ENCODE measurements at places on chromosomes 3 and 15.

DNA sequence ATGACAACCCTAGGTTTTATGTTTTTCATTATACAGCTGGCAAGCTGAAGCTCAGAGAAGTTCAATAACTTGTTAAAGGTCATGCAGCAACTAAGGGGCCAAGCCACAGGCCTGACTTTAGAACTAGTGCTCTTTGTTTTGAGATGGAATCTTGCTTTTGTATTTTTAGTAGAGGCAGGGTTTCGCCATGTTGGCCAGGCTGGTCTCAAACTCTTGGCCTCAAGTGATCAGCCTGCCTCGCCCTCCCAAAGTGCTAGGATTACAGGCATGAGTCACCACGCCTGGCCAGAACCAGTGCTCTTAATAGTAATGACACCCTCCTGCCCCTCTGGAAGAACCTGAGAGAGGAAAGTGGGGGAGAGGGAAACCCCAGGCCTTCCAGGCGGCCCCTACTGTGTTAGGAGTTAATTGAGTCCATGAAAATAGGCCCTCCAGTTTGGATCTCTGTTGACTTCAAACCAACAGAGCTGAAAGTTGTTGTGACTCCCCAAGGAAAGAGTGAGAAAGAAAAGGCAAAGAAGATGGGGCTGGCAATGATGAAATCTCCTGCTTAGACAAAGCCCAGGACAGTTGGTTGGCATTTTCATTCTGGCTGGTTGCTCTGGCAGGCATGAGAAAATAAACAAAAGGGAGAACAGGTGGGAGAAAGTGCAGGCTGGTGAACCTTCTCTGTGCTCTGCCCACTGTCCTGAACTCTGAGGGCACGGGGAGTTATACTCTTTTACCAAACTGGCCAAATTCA, 3.6 kb upstream of the PRRT3 start:
- no peak overlapping the region for H3K27ac ChIP-seq
- H3K27me3 ChIP-seq: 0 out of 2 replicates have a peak, but pooled peaks cover 2% of the 10 kb centered on the region
- peaks cover 11% of the 10 kb centered on the region for H3K4me1 ChIP-seq
- no peaks in the 10 kb centered on the region for H3K36me3 ChIP-seq

DNA sequence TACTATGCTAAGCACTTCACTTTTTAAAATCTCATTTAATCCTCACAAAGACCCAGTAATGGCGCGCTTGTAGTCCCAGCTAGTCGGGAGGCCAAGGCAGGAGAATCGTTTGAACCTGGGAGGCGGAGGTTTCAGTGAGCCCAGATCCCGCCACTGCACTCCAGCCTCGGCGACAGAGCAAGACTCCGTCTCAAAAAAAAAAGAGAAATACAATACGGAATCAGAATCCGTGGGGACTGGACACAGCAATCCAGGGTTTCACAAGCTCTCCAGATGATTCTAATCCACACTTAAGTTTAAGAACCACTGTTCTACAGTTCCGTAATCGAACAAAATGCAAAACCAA, 426 bp upstream of the SUMF1 start:
- DNase-seq: no peak
- peak overlapping the region; percentile 88 for H3K4me3 ChIP-seq
- no peaks in the 10 kb centered on the region for H3K36me3 ChIP-seq

- H3K27me3 ChIP-seq: no peaks in the 10 kb centered on the region
- H3K27ac ChIP-seq: no peak overlapping the region
- H3K4me3 ChIP-seq: no peak overlapping the region
- no peaks in the 10 kb centered on the region for H3K4me1 ChIP-seq
- H3K36me3 ChIP-seq: no peaks in the 10 kb centered on the region
Measured at GRCh38 chr3:87448558-87448957, 172.2 kb upstream of the POU1F1 start.

DNA sequence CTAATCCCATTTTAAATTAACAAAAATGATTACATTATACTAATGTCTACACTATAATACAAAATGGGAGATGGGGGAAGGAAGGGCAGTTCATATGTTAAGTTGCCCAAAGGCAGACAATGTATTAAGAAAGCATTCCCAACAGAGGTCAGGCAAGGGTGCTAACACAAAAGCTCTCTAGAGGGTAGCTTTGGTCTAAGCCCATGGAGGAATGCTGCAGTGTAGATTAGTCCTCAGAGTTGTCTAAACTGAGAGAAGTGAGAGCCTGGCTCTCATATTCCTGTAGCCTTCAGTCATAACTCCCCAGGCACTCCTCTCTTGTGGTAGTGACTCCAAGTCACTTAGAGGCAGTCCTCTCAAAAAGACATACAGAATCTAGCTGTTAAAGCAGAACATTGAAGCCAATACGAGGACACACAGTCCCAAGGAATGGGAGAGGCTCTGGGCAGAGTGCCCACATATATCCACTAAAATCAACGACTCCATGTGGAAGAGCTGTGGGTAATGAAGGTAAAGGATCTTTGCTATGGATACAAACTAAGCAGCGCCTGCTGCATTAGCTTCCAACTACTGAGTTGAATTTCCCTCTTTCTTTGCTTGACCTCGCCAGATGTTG, 14.5 kb downstream of the NEK10 start:
- H3K36me3 ChIP-seq: no peaks in the 10 kb centered on the region
- H3K27ac ChIP-seq: no peak overlapping the region
- no peak overlapping the region for H3K4me3 ChIP-seq
- H3K4me1 ChIP-seq: no peaks in the 10 kb centered on the region
- peaks cover 1% of the 10 kb centered on the region for H3K27me3 ChIP-seq
- DNase-seq: no peak

GRCh38 chr3:67290438-67290837, 292.3 kb downstream of the KBTBD8 start:
- H3K4me1 ChIP-seq: no peaks in the 10 kb centered on the region
- no peaks in the 10 kb centered on the region for H3K36me3 ChIP-seq
- no peak overlapping the region for H3K4me3 ChIP-seq
- DNase-seq: no peak

DNA sequence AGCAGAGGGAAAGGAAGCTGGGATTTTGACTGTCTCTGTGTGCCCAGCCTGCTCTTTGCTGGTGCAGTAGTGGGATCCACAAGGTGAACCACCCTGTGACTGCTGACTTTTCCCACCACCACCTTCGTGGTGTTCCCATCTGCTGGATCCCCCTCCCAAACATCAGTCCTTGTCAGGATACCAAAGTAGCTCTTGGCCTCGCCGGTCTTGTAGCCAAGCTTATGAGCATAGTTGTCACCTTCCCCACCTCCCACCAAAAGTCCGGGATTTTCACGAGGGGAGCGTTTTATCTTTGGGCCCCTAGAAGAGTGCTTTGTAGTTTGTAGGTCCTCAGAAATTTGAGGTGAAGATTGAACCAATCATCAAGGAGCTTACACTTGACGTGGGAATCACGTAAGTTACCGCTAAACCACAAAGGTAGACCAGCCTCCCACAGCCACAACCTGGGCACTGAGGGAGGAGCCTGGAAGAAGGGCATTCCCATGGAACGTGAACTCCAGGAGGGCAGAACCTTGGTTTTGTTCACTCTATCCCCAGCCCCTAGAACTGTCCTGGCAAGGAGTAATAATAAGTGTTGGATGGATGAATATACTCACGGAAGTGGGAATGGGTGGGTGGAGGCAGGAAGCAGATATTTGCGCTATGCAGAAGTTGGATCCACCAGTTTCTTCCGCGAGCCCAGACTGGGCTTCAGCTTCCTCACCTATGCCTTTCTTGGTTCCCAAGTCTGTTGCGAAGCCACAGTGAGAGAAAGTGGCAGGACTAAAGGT, 814 bp upstream of the TEX264 start:
- no peaks in the 10 kb centered on the region for H3K27me3 ChIP-seq
- peaks cover 6% of the 10 kb centered on the region for H3K4me1 ChIP-seq
- no peaks in the 10 kb centered on the region for H3K36me3 ChIP-seq
- no peak overlapping the region for H3K27ac ChIP-seq

- no peaks in the 10 kb centered on the region for H3K4me1 ChIP-seq
- H3K4me3 ChIP-seq: no peak overlapping the region
- H3K27me3 ChIP-seq: no peaks in the 10 kb centered on the region
- no peak for DNase-seq
- no peaks in the 10 kb centered on the region for H3K36me3 ChIP-seq
Measured at GRCh38 chr15:85318732-85319076, 61.7 kb upstream of the AKAP13 start.

DNA sequence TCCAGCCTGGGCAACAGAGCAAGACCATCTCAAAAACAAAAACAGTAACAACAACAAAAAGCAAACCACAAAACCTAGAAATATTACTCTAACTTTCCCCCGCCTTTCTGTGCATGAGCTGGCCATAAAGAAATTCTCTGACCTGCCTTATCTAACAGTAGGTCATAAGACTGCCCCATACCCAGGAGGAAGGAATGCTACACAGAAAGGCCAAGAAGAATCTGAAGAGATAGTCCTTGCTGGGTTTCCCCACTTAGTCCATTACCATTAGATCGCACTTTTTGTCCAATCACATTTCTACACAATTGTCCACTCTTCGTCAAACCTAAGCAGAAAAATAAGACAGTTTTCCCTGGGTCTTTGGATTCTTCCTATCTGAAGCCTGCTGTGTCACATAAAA, 23.5 kb downstream of the CIAO2A start:
- H3K4me3 ChIP-seq: no peak overlapping the region
- no peaks in the 10 kb centered on the region for H3K27me3 ChIP-seq
- DNase-seq: no peak
- H3K27ac ChIP-seq: no peak overlapping the region

GRCh38 chr15:101528917-101529299, 39.4 kb upstream of the PCSK6 start:
- H3K4me1 ChIP-seq: no peaks in the 10 kb centered on the region
- no peaks in the 10 kb centered on the region for H3K27me3 ChIP-seq
- DNase-seq: peak; percentile 39
- no peaks in the 10 kb centered on the region for H3K36me3 ChIP-seq
- H3K4me3 ChIP-seq: no peak overlapping the region

- H3K27me3 ChIP-seq: no peaks in the 10 kb centered on the region
- DNase-seq: no peak
- no peak overlapping the region for H3K4me3 ChIP-seq
- no peak overlapping the region for H3K27ac ChIP-seq
- no peaks in the 10 kb centered on the region for H3K36me3 ChIP-seq
Measured at GRCh38 chr15:79653533-79653932, 221.4 kb downstream of the MINAR1 start.

DNA sequence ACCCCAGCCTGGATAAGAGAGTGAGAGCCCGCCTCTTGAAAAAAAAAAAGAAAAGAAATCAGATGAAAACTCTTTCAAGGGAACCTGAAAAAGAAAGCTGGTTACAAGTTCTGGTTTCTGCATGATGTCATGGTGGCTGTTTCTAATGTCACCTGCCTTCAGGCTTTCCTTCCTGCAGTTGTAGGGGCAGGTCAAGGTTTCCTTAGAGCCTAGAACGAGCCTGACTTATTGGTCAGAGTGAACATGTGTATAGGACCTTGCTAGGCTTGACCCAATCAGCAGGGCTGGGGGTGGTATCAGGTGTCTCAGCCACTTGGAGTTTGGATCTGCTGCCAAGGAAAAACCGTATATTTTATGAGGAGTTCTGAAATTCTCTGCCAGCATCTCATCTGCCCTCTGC, 3.8 kb downstream of the IVD start:
- no peak for DNase-seq
- no peak overlapping the region for H3K27ac ChIP-seq
- H3K4me3 ChIP-seq: no peak overlapping the region

- no peaks in the 10 kb centered on the region for H3K27me3 ChIP-seq
- H3K4me3 ChIP-seq: no peak overlapping the region
- H3K4me1 ChIP-seq: no peaks in the 10 kb centered on the region
- H3K36me3 ChIP-seq: no peaks in the 10 kb centered on the region
- no peak overlapping the region for H3K27ac ChIP-seq
Measured at GRCh38 chr3:109023656-109024254, 70.1 kb upstream of the GUCA1C start.

GRCh38 chr3:159922193-159922840, 66.3 kb upstream of the IL12A start:
- H3K36me3 ChIP-seq: no peaks in the 10 kb centered on the region
- no peak for DNase-seq
- H3K27me3 ChIP-seq: no peaks in the 10 kb centered on the region
- H3K4me1 ChIP-seq: no peaks in the 10 kb centered on the region

DNA sequence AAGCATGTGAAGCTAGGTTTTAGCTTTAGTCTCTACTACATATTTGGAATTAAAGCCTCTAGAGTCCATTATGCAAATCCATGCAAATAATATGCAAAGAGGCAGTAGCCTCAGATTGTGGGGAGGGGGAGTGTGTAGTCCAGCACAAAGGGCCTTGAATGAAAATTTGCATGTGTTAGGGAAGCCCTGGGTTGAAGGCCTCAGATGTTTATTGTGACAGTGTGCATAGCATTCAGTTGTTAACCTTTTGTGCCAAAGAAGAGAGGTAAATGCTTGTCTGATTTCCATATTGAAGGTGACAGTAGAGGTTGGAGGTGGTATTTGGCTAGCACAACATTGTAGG, 24.5 kb upstream of the BFSP2 start:
- H3K4me1 ChIP-seq: peaks cover 10% of the 10 kb centered on the region
- no peak overlapping the region for H3K27ac ChIP-seq
- H3K27me3 ChIP-seq: no peaks in the 10 kb centered on the region
- no peak overlapping the region for H3K4me3 ChIP-seq
- no peaks in the 10 kb centered on the region for H3K36me3 ChIP-seq
- DNase-seq: no peak

DNA sequence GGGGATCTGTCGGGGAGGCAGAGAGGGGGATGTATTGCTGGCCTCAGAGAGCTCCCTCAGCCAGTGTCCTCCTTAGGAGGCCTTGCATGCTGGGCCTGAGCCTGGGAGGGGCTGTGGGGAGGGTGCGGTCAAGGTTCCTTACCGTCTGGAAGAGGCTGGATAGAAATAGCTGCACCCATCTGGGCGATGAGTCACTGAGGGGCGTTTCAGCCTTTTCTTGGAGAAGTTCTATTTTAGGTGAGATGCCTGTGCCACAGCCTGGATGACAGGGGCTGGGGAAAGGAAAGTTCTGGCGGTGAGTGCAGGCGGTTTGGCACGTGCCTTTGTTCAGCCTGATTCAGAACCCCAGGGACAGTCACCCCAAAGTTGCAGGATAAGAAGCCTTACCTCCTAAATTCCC, 35.7 kb upstream of the APEH start:
- peaks cover 3% of the 10 kb centered on the region for H3K4me1 ChIP-seq
- H3K4me3 ChIP-seq: no peak overlapping the region
- no peak overlapping the region for H3K27ac ChIP-seq
- DNase-seq: no peak

- no peak overlapping the region for H3K4me3 ChIP-seq
- no peaks in the 10 kb centered on the region for H3K36me3 ChIP-seq
- no peak overlapping the region for H3K27ac ChIP-seq
Measured at GRCh38 chr15:38148471-38148870, 104.2 kb upstream of the SPRED1 start.

- H3K27ac ChIP-seq: no peak overlapping the region
- DNase-seq: no peak
- peaks cover 4% of the 10 kb centered on the region for H3K4me1 ChIP-seq
- no peaks in the 10 kb centered on the region for H3K27me3 ChIP-seq
- H3K4me3 ChIP-seq: no peak overlapping the region
Measured at GRCh38 chr3:3468596-3468995, 289.1 kb upstream of the CRBN start.

DNA sequence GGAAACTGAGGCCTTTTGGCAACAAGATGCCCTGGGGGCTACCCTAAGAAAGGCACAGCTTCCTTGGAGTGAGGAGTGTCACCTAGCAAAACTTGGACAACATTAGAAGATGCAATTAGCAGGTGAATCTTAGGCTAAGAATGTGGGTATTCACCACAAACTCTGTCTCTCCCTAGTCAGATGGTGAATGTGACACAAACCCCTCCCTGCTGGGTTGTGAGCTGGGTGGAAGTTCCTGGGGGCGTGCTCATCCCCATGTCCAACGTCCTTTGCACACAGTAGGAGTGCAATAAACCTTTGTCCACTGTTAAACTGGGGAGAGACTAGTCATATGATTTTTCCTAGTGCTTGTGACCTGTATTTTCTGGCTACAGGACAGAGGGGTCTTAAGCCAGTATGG, 67.1 kb upstream of the SH3GL3 start:
- no peak overlapping the region for H3K27ac ChIP-seq
- H3K4me1 ChIP-seq: peaks cover 12% of the 10 kb centered on the region
- H3K4me3 ChIP-seq: peak overlapping the region; percentile 57
- no peak for DNase-seq
- no peaks in the 10 kb centered on the region for H3K36me3 ChIP-seq
- peaks cover 13% of the 10 kb centered on the region for H3K27me3 ChIP-seq

Measured in H1 (cell line).